PC-3 (cell line): ENCODE measurements at places on chromosomes 2 and 18.

- peak; percentile 34 for DNase-seq
Measured at GRCh38 chr18:44579028-44579702, 101.5 kb upstream of the SETBP1 start.

DNA sequence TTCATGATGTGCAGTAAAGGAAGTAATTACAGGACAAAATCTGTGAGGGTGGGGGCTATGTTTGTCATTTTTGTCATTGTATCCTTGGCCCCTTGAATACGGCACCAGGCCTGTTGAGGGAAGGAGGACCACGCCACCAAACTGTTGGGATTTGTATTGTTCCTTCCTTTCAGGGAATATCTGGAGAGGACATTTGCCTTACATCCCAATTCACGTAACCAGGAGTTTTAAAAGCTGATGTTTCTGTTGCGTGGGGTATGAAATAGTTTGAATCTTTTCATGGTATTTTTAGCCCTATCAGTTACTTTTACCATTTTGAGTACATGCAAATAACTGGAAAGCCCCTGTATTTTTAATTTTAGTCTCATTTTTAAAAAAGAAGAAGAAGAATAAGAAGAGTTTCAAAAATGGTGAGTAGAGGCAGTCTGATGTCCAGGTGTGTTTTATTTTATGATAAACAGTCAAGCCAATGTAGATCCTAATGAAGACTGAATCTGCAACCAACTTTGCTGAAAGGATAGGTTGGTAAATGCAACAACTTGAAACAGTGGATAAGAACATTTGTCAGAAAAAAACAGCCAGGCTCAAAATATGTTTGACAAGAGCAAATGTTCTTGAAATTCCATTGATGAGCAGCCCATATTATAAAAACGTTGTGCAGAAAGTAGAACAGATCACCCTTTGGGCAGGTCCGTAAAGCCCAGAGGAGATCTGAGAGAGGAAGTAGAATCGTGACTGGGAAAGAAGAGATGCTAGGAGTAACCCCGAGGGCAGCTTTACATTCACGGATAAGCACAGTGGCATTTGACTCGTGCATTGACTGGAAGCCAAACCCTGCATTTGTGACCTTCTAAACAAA, 54.5 kb downstream of the RASGRP3 start:
- peak; percentile 19 for DNase-seq

- DNase-seq, result no peak
Measured at GRCh38 chr2:31903109-31903780, 107.6 kb downstream of the MEMO1 start.

DNA sequence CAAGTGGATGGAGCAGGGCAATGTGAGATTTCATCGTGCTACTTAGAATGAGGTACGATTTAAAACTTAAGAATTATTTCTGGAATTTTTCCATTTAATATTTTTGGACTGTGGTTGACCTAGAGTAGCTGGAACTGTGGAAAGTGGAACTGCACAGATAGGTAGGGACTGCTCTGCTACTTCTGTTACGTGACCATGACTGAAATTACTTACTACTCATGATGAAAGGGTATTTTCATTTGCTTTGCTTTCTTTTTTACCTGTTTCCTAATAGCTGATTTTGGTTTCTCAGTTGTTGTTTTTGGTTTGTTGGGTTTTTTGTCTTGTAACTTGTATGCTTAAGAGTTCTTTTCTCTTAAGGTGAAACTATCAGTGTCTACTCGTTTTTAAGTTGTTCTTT, 11.4 kb downstream of the UBE2E3 start:
- DNase-seq, result no peak

GRCh38 chr18:47999801-48000248, 69.4 kb upstream of the SMAD2 start:
- no peak for DNase-seq

GRCh38 chr2:15539999-15540398, 21.1 kb downstream of the NBAS start:
- no peak for DNase-seq

GRCh38 chr18:78966793-78967106, 12.9 kb upstream of the SALL3 start:
- DNase-seq, result no peak

- no peak for DNase-seq
Measured at GRCh38 chr2:222213049-222213448, 85.7 kb downstream of the PAX3 start.

DNA sequence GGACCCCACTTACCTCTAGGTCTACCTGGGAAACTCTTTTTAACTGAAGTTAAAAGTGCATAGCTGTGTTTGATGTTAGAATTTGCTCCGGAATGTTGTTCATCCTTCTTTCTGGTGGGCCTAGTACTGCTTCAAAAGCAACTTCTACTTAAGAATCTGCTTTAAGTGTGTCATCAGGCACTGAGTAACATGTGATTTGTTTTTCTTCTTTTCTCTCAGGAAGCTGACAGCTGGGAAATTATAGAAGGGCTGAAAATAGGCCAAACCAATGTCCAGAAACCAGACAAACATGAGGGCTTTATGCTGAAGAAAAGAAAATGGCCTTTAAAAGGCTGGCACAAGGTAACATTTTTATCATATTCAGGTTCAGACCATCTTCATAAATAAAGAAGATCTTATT, 122.9 kb downstream of the PRKRA start:
- no peak for DNase-seq

DNA sequence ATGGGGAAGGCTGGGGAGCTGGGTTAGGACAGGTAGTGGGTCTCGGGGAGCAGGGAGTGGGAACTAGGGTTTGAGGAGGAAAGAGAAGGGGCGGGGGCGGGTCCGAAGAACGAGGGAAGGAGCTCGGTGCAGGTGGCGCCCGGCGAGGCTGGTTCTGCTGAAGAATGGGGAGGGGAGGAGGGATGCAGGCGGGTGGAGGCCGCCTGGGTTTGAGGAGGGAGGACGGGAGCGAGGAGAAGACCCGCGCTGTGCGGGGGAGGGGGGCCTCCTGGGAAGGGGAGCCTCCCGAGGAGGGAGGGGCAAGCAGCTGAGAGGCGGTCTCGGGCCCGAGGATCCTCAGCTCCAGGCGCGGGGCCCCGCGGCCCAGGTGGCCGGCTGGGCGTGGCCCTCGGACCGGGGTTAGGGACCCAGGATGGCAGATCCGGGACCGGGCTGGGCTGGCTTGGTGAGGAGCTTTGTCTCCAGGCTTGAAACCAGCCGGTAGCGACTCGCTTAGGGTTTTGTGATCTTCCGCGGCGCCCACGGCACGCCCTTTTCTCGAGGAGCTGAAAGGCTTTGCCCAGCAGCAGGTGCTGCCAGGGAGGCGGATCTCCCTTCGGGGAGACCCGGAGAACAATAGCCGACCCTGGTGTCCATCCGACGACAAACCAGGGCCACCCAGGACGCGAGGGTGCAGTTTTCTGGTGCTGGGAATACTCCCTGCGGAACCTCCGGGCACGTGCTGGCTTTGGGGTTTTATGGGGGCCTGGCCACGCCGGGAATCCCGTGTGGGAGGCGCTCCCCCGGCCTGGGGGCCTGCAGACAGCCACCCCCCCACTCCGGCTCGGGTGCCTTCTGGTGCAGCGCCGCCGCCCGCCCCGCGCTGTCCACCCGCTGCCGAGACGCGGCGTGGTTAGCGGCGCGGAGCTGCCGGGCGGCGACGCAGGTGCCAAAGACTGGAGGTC, 1.4 kb downstream of the DPYSL5 start:
- no peak for DNase-seq

DNA sequence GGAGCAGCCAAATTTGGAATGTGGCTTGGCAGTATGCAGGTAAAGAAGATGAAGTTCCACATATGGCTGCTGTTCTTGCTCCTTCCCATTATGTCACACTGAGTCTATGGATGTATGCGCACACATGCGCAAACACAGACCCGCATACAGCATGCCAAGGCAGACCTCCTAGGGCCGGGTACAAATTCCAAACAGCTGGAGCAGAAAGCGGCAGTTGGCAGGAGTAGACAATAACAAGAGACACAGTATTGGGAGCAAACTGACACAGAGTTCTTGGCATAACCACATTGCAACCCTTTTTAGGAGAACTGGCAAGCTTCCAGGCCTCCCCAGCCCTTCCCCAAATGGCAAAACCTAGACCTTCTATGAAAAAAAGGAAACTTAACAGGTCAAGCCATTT, 268.9 kb downstream of the SP3 start:
- no peak for DNase-seq

- no peak for DNase-seq
Measured at GRCh38 chr2:217064234-217065011, 204.6 kb upstream of the TNP1 start.

- DNase-seq, result no peak
Measured at GRCh38 chr2:108220942-108221541, 18.7 kb upstream of the SULT1C3 start.

- DNase-seq, result no peak
Measured at GRCh38 chr2:44150473-44150872, 18.2 kb upstream of the PPM1B start.

DNA sequence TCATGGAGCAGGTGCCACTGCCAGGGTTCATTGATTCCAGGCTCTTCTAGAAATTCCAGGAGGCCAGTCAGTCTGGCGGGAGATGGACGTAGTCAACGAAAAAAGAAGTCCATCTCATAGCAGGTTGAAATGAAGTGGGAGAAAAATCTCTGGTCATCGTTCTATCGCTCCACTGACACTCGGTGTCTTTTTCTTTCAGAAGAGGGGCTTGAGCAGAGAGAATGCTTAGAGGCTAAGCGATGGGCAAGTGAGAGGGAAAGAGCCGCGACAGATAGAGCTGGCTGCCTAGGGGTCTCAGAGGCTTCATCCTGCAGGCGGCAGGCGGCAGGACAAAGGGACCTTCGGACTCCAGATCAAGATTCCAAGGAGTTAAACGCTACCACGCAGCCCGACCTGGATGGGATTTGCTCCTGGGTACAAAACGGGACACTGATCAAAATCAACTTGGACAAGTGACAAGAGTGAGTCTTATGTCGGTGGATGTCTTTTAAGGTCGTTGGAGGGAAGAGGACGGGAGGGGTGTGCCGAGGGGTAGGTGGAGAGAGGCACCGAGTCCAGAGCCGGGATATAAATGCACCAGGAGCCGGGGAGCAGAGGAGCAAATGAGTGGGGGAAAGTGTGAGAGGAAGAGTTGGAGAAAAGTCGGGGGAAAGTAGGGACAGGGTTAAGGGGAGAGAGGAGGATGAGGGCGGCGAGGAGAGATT, 677 bp upstream of the TMEM178A start:
- DNase-seq, result no peak

DNA sequence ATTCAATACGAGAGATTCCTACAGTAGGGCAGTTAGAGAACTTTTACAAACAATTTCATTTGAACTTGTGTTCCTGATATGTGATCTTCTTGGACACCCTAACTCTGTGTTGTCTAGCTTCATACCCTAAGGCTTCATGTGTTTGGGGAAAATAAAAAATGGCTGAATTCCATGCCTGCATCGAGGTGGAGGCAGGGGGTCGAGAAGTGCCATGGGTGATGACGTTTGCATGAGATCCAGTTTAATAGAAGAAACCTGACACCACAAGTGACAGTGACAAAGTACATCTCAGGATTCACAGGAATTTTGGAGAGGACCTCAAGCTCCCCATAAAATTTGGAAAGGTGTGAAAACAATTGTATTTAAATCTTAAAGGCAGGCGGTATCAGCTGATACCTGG, 169.2 kb upstream of the NABP1 start:
- DNase-seq, result no peak

DNA sequence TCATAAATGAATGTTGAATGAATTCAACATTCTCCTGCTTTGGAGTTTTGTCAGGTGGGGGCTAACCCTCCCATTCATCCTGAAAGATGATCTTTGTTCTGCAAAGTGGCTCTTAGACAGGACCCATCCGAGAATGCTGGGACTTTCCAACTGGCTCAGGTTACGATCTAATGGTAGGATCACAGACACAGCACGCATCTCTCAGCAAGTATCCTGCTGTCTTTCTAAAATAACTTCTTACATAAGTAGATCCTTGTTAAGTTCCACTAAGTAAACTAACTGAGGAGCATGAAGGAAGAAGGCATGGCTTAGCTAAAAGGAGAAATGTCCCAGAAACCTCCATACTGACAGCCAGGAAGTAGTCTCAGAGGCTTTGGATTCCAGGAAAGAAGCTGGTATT, 23.7 kb downstream of the CYP27A1 start:
- DNase-seq, result no peak

GRCh38 chr2:235694721-235695601, 201.1 kb downstream of the AGAP1 start:
- DNase-seq, result no peak

GRCh38 chr2:240640939-240641338, 15.7 kb downstream of the GPR35 start:
- DNase-seq, result peak; percentile 50

DNA sequence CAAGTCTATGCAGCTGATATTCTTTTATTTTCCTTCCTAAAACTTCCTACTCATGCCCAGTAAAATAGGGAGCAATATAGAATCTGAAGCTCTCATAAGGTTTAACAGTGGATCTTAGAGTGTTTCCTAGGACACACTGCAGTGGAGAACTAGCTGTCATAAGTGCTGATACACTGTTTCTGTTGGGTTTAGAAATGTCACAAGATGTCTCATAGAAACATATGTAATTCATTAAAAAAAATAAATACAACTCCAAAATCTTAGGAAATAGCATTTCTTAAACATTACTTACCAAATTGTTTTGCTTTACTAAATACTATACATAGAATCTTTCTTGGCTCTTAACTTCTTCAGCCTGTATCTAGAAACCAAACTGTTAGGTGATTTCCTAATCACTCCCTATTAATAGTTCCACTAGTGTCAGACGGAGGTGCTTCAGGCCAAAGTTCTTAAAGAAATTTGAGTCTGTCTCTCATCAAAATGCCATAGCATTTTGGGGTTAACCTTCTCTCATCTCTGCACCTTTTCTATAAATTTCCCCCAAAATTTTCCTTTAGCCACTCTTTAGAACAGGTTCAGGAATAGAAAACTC, 93.7 kb downstream of the CERKL start:
- DNase-seq, result no peak

DNA sequence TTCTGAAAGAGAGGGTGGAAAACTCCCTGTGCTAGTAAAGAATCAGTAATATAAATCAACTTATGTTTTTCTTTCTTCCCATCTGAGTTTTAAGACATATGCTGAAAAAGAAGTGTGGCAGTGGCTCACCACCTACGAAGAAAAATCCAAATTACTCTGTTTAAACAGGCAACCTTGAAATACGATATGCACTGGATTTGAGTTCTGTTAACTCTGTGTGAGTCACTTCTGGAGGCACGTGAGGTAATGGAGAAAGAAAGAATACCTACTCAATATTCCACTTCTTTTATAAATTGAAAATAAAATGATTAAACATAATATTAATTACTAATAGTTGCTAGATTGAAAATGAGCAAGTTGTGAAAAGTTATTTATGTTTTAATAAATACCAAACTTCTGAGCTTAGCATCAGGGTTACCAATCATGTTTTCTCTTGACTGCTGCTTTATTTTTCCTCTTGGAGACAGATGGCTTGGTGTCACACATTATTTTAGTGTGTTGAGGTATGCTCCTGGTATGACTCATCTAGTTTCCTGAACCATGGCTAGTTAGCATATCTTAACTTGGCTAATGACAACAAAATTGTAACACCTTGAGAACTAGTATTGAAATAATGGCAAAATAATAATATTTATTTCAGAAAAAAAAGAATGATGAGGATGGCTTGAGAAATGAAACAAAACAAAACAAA, 1705.5 kb upstream of the PIK3C3 start:
- DNase-seq, result no peak
